ENCODE measurements at places on chromosomes 12 and 14.

GRCh38 chr12:54014377-54015017 lies 5.7 kb downstream of the HOXC8 start:
- no peak for DNase-seq

- DNase-seq: no peak
These were observed 268.2 kb downstream of the DPF3 start for GRCh38 chr14:72625689-72626088.

GRCh38 chr14:102417001-102417431 lies 54.3 kb downstream of the TECPR2 start:
- no peak for DNase-seq

- no peak for DNase-seq
These were observed 110.2 kb downstream of the PLXNC1 start for GRCh38 chr12:94258593-94258992.

GRCh38 chr12:29599381-29599780 lies 101.9 kb upstream of the OVCH1 start:
- DNase-seq: no peak

- DNase-seq: no peak
These were observed 35.9 kb downstream of the FLRT2 start for GRCh38 chr14:85565862-85566296.

- DNase-seq: no peak
These were observed 225.6 kb downstream of the DUSP6 start for GRCh38 chr12:89126712-89127111.

DNA sequence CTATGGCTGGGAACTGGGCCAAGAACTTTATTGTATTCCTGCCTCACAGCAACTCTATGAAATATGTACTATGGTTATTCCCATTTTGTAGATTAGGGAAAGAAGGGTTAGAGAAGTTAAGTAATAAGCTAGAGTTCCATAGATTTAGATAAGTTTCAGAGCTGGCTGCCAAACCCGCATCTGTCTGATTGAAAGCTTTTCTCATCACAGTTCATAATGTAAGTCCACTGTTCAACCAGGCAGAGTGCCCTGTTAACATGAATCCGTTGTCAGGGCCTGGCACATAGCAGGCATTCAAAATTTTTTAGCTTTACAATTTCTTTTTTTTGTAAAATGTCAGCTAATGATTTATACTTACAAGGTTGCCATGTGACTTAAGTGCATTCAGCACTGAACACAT lies 467.3 kb downstream of the NRXN3 start:
- DNase-seq: no peak

- no peak for DNase-seq
These were observed 35.3 kb downstream of the PRKD1 start for GRCh38 chr14:29892327-29892726.

DNA sequence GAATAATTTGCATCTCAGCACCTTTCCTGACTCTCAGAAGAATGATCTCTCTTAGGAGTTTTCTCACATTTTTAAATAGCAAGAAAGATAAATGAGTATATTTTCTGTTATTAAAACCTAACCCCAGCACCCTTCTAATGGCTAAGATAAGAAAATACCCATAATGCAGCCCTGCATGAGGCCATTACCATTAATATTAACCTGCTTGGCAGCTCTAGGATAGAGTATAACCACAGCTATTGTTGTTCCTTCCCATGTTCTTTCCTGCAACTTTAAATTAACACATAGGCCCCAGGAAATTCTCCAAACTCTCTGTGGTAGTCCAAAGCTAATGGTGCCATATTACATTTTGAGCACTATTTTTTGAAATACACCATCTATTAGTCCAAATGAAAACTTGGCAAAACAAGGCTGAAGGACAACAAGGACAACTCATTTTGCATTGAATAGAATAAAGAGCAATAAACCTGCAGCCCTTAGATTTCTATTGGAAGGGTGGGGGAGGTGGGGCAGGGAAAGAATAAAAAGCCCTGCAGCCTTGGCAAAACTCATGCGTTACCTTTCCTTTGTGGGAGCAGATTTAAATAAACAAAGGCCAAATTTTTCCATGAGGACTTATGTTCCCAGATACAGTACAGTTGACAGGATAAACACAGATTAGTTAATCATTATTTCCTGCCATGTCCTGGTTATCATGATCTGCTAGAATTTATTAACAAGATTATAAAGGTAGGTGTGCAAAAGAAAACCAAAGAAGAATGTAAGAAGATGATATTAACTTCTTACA lies 46.9 kb downstream of the BTG1 start:
- no peak for DNase-seq

DNA sequence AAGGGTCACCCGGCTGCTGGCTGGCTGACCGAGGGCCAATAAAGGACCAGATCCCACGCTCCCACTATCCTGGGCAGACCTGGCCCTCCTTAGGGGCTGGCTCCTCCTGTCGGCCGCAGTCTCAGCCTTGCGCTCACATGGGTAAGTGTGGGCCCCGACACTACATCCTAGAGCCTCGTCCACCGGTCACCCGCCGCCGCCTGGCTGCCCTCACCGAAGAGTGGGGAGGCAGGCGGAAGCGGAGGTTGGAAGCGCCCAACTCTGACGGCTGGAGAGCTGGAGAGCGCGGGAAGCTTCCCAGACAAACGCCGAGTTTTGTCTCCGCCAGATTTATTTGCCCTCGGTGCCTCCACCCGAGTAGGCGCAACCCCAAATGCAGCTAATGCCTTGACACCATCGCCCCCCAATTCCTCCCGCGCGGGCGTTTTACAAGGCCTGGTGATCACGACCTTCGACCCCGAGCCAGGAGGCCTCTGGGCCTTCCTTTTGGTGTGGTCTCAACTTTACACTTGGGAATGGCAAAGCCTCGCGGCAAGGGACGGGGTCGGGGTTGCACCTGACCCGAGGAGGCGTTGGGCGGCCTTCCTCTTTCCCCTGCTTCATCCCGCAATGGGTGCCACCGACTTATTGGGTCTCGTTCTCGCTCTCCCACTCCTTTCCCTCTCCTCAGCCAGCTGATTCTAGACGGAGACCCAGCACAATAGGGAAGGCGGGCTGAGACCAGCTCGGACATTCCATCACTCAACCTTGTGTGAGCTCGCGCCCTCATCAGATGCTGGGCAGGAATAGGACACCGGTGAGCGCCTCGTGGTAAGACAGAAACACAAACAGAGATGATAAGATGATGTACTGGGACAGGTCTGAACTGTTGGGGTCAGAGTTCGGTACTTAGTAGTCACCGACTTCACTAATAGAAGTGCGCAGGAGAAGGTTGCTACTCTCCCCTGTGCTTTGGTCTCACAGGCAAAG lies 78.3 kb upstream of the ANO4 start:
- DNase-seq: no peak

DNA sequence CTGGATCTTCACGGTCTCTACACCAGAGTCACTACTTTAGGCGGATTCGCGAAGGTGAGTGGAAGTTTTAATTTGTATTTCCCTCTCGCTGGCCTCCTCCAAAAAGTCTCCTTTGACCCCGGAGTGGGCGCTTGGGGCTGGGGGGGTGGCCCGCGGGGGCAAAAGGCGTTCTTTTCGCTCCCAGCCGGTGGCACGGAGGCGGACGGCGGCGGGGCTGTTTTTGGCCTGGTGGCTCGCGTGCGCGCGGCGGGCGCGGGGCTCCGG lies 510 bp downstream of the ARID2 start:
- peak; percentile 23 for DNase-seq

DNA sequence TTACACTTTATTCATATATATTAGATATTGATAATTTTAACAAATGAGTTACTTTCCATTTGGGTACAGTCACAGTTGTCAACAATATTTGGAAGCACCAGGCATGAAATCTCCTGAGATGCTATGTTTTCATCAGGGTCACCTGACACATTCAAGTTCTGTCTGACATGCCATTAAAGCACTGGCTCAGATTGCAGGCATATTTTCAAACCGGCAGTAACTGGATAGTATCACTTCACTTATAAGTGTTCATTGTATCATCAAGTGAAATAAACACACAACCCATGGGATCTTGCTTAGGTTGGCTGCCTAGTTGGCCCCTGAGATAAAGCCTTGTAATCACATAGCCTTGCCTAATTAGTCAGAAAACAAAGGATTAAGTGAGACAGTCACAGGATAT lies 4.8 kb downstream of the IFNG start:
- no peak for DNase-seq

- DNase-seq: no peak
These were observed 9.5 kb upstream of the CCDC91 start for GRCh38 chr12:28180786-28181185.

DNA sequence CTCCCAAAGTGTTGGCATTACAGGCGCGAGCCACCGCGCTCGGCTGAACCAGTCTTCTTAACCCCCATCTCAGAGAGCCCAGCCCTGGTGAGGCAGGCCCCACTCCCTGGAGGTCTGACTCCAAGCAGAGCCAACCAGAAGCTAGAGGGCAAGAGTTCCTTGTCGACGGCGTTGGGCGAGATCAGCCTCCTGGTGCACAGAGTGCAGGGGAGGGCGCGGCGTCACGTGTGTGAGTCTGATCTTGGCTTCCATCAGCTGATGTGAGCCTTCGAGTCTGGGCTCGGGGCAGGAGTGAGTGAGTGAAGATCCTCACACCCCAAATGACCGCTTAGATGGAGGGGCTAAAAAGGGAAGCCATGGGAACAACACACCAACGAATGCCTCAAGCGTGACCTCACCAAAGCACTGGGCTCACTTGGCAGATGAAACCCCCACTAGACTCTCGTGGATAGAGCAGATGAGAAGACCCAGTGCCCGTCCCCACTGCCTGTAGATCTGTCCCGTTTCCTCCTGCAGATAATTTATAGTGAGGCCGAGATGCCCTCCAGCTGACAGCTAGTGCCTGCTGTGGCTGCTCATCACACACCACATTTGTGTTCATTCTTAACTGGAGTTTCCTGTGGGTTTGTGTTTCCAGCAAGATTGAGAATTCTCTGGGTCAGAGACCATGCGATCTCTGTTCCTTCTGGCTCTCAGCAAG lies 28.6 kb upstream of the ADGRD1 start:
- no peak for DNase-seq

GRCh38 chr14:60356386-60356785 lies 107.4 kb downstream of the PPM1A start:
- DNase-seq: no peak

GRCh38 chr14:21933681-21934080 lies 260.1 kb upstream of the OR4E1 start:
- no peak for DNase-seq

GRCh38 chr12:94495445-94496115 lies 35.9 kb upstream of the CEP83 start:
- DNase-seq: no peak

DNA sequence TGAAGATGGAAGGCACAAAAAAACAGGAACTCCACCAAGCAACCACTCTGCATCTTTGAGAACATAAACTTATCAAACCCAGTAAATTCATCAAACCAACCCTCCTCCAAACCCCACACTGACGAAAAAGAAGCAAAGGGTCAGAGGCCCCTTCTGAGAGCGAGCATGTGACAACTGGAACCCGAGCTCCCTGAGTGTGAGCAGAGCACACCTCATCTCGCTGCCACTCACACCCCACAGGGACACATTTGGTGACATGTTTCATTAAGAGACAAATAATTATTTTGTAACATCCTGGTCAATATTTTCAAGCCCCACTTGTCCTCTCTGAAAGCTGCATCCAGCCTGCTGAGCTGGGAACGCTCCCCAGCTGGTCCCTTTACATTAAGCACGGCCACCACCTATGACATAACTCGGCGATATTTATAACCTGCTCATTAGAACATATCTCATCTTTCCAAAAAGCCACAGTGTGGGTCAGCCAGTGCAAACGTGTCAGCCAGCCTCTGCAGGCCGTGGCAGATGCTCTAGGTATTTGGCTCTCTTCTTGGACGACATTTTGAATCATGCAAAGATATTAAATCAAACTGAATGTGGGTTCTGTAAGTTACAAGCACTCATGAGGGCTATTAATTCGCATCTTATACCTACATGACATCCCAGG lies 120.1 kb downstream of the TTC7B start:
- DNase-seq: no peak

GRCh38 chr14:21073921-21074320 lies 3.8 kb downstream of the ARHGEF40 start:
- DNase-seq: no peak

DNA sequence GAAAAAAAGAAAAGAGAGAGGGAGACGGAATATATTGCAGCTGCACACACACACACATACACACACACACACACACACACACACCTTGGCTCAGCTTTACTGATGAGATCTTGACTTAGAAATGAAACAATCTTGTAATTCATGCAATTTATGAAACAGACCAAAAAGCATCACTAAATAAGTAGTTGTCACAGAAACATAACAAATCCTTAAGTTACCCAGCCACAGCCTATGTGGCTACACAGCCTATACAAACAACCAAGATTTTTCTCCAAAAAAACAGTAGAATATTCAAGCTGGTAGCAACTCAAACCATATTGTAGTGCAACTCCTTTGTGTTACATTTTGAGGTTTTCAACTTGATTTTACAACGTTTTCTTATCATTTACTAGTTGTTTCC lies 37.9 kb upstream of the GNG2 start:
- no peak for DNase-seq

GRCh38 chr12:3743803-3744202 lies 9.1 kb downstream of the CRACR2A start:
- DNase-seq: no peak

GRCh38 chr14:83312511-83312910 lies 1778.9 kb upstream of the SEL1L start:
- DNase-seq: no peak

DNA sequence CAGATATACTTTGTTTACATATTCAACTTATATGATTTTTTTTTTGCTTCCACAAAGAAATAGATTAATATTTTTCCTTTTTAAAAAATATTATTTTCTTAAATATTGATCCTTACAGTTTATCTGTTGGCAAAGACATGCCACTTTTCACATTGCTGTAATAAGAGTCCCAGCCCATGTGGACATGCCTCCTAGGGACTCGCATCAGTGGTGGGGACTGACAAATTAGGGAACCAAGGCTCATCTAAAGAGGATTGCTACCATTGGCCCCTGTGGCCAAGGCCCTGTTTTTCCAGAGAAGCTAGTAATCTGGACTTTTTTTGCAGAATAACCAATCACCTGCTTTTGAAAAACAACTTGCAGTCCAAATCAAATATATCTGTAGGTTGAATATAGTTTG lies 27.8 kb upstream of the BMAL2 start:
- no peak for DNase-seq

DNA sequence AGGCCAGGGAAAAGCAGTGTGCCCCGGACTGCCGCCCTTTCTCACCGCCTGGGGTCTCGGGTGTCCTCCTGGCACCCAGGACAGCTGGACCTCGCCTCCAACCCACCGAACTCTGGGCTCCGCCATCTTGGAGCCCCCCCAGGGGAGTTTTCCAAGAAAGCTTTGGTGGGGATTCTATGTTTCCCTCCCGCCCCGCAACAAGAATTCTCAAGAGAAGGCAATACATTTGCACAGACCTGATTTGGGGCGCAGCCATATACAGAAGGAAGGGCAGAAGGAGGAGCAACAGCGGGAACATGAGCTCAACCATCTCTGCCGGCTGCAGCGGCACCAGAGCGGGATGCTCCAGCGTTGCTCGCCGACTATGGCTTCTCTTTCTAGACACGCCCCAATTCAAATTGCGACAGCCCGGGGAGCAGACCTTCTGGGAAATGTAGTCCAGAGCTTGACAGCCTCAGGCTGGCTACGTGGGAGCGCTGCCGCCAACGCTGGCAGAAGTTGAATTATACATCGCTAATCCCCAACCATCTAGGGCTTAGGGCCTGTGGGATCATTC lies at the start of gene RDH11:
TSS of gene RDH11 (minus strand) at position 371 of the 556 bp plus-strand sequence. CDS start at position 310, 61 bp downstream.
- DNase-seq: peak; percentile 68

- DNase-seq: no peak
These were observed 45.6 kb downstream of the MSRB3 start for GRCh38 chr12:65324056-65324455.

- no peak for DNase-seq
These were observed 27.8 kb downstream of the SCARB1 start for GRCh38 chr12:124835656-124836410.

All from activated CD4-positive, CD25-positive, alpha-beta regulatory T cell treated with anti-CD3 and anti-CD28 coated beads, Interleukin-2, amount 50 U/mL, for 16 hours (primary cell).